D341Med (cell line): ENCODE measurements at places on chromosomes 16 and 17.

DNA sequence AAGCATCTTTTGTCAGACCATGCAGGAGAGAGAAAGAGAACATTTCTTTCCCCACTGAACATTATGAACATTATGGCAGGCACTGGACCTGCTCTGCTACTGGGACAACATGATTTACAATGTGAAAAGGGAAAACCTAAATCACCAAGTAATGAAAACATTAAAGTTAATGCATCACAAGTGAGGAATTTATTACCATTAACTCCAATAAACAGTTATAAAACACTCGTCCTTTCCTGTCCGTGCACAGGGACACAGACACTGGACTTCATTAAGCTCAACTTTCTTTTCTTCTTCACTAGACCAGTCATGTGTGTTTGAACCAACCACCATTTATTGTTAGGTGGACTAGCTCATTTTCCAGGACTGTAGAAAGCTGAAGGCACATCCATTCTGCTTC is 95.4 kb downstream of the SNX11 start:
- DNase-seq, result no peak

GRCh38 chr16:10970065-10970464 is 25.7 kb downstream of the CLEC16A start:
- DNase-seq, result no peak

- no peak for DNase-seq
These were observed 74.1 kb upstream of the NKD1 start for GRCh38 chr16:50474138-50474537.

GRCh38 chr16:12111223-12111622 is 134.7 kb downstream of the SNX29 start:
- no peak for DNase-seq

DNA sequence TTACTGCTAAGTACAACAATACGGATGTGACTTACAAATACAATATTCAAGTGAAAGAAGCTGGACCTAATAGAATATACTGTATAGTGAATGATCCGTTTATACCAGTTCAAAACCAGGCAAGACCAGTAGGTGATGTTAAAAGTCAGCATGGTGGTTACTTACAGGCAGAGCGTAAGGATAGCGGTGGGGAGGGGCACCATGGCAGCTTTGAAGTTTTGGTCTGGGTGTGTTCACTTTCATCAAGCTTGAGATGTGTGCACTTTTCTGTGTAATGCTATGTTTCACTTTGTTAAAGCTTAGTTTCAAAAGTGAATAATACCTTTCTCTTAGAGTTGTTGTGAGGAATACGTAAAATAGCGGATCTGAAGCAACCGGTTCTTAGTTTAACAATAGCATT is 16.5 kb upstream of the SLC35G3 start:
- no peak for DNase-seq

- DNase-seq, result peak; percentile 71
These were observed 12.4 kb downstream of the NMT1 start for GRCh38 chr17:45073414-45074070.

DNA sequence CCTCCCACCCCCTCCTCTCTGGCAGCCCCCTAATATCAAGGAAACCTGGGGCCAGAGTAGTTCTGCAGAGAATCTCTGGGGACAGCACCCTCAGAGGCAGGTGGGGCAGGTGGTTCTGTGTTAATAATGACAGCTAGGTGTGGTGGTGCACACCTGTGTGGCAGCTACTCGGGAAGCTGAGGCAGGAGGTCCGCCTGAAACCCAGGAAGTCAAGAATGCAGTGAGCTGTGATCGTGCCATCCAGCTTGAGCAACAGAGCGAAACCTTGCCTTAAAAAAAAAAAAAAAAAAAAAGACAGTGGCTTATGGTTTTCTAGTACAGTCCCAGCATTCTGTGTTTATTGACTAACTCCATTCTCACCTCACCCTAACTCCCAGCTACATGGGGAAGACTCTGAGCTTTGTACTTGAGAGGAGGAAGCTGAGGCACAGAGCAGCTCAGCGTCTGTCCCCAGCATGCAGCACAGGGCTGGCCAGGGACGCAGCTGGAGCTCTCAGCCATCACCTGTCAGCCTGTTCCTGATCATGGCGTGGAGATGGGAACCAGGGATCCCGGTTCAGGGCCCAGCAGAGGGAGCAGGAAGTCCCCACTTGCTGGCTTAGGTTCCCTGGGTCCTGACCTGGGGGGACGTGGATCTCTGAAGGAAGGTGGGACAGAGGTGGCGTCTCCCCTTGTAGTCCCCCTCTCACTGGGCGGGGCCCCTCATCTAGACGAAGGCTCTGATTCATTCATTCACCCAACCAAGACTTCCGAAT is 6.1 kb downstream of the DBNDD1 start:
- no peak for DNase-seq

GRCh38 chr17:59353106-59353854 is 21.8 kb downstream of the YPEL2 start:
- DNase-seq, result no peak

GRCh38 chr16:31390504-31391041 is 2.6 kb upstream of the ITGAD start:
- no peak for DNase-seq

- DNase-seq, result no peak
These were observed 2.4 kb downstream of the JPH3 start for GRCh38 chr16:87604634-87605111.

DNA sequence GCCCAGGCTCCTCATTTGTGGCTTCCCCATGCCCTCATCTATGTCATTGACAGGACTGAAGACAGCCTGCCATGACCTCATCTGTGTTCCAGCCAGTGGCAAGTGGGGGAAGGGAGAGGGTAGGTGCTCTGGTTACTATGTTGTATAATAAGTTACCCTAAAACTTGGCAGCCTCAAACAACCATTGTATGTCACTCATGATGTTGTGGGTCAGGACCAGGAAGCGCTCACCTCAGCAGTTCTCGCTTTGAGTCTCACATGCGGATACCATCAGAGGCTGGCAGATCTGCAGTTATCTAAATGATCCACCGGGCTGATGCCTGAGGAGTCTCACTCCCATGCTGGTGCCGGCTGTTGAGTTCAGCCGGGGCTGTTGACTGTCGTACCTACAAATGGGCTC is 89.0 kb upstream of the TMEM97 start:
- no peak for DNase-seq

DNA sequence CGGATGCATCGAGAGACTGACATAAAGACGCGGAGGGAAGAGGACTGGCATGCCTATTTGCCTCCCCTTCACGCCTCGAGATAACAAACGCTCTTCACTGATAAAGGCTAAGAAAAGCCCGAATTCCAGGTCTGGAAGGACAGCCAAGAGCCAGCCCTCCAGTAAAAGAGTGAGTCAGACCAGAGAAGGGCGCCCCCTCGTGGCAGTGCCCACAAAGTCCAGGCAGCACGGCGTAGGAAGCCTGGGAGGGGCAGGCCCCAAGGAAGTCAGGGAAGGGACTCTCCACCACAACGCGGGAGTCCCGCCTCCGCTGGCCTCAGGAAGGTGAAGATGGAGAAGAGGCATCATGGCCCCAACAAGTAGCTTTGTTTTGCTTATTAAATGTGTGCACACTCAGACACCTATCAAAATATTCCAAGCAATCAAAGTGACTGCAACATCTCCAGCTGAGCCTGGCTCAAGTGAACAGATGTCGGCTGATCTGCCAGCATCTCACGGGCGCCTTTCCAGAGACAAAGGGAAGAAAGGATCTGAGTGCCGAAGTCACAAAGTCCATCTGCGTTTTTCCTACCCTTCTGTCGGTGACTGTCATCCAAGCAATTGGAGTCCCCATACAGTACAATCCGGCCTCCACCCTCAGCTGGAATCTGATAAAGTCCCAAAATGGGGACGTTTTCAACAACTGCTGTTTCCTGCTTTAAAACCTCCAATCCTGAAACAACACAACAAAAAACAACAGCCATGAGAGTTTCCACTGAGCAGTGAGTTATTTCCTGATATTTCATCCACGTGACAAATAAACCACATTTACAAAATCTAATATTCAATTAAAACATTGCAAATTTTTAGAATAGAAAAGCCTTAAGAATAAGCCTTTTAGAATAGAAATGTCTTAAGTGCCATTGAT is 20.4 kb upstream of the SLC38A8 start:
- peak; percentile 87 for DNase-seq

- no peak for DNase-seq
These were observed 20.9 kb downstream of the TNS4 start for GRCh38 chr17:40480501-40481003.

DNA sequence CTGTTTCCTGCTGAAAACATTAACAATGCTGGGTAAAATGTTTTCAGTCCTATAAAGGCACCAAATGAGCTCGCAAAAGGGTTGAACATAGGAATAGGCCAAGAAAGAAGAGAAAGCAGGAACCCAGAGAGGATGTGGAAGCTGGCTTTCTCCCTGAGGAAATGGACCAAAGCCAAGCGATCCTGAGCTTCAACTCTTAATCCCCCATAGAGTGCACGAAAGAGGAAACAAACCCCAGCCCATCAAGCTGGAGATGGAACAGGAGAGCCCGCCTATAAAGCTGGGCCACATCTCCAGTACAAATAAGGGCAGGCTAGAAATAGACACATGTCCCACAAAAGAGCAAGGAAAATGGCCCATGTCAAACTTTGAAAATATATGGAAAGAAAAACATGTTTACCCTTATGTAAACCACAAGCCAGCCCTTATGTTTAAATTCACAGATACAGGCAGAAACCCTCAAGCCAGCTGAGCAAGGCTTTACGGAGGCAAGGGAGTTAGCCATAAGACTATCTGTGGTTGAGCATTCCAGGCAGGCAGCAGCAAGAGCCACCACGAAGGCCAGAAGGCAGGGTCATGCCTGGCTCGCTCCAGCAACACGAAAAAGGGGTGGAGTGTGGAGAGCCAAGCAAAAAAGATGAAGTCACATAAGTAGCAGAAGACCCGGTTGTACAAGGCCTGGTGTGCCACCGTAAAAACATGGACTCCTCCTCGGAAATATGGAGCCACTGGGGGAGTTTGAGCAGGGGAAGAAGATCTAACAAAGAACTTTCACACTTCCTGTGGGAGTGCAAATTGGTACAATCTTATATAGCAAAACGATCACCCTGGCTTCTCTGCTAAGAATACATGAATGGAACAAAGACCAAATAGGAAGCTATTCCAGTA is 27.8 kb downstream of the COPRS start:
- DNase-seq, result no peak

- DNase-seq, result peak; percentile 83
These were observed at the start of gene ADORA2B for GRCh38 chr17:15944759-15945526. ADORA2B (plus strand) TSS chr17:15945130; CDS start chr17:15945249, 119 bp downstream.

GRCh38 chr17:76445697-76446448 is 7.1 kb downstream of the UBE2O start:
- no peak for DNase-seq

- DNase-seq, result no peak
These were observed 391.2 kb downstream of the MAF start for GRCh38 chr16:79209308-79209707.

DNA sequence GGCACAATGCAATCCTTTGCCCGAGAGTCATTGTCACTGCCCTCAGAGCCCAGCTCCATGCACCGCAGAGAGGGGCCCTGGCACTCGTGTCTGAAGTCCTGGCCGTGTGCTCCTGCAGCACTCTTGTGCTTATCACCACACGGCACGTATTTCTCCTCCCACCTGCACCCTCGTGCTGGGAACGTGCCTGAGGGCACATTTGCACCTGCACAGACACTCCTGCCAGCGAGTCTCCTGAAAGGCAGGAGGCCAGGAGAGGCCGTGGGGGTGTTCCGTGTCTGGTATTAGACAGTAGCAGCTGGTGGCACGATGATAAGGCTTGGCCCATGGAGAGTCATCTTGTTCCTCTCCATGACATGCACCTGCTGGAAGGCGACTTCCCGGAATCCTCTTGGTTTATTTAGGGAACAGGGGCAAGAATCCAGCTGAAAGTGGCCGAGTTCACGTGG is 3.4 kb upstream of the ACSF3 start:
- no peak for DNase-seq

GRCh38 chr17:8210761-8211458 is 535 bp upstream of the AURKB start:
- no peak for DNase-seq

- DNase-seq, result no peak
These were observed 16.0 kb downstream of the NUPR1 start for GRCh38 chr16:28522792-28523191.

GRCh38 chr16:64240586-64240985 is 881.3 kb downstream of the CDH11 start:
- DNase-seq, result no peak

- no peak for DNase-seq
These were observed 35.9 kb downstream of the SRL start for GRCh38 chr16:4205971-4206370.

DNA sequence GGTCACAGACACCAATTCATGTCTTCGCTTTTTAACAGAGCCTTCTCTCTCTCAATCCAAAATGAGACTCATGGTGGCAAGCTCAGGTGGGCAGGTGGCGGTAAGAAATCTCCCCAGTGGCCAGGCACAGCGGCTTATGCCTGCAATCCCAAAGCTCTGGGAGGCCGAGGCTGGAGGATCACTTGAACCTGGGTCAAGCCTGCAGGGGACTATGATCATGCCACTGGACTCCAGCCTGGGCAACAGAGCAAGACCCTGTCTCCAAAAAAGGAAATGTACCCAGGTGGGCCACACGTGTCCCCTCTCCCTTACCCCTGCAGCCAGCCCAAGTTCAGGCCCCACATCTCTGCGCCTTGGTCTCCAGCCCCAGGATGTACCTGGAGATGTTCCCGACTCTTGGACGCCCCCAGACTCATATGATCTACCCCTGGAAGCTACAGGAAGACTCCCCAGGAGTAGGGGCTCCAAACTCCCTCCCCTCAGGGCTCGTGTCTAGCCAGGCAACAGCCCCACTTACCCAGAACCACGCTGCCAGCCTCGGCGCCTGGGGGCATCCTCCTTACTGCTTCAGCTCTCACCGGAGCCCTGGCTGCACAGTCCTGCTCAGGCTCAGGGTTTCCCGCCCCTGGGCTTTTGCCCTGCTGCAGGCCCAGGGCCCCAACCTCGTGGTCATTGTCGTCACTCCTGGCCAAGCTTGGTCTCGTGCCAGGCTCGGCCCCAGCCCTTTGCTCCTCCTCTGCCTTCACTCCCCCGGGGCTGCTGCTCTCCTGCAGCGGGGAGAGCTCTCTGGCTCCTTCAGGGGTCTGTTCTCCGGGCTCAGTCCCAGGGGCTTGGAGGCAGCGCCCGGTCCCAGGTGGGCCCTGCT is 16.2 kb downstream of the MYLK3 start:
- no peak for DNase-seq

DNA sequence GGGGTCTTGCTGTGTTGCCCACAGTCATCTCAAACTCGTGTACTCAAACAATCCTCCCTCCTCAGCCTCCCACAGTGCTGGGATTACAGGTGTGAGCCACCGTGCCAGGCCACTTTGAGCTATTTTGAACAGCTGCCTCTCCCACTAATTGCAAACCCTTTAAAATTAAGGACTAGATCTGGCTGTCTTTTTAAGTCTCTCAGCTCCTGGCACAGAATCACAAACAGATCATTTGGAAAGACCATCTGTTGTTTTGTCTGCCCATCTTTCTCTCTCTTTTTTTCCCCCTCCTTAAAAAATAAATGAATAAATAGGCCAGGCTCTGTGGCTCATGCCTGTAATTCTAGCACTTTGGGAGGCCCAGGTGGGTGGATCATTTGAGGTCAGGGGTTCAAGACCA is 10.9 kb upstream of the STAT3 start:
- no peak for DNase-seq
